Lower lobe of right lung (tissue), 2 donors: ENCODE measurements at places on chromosomes 2 and 18. TPM values are rescaled to one million over a fixed set of nuclear protein-coding genes. Genes with fewer than 3 reads are reported as not detected.

GRCh38 chr2:157822993-157823392 lies 53.1 kb downstream of the ACVR1 start:
- DNase-seq = no peak

GRCh38 chr2:233435436-233436190 lies 81.3 kb downstream of the DGKD start:
- DNase-seq = no peak

DNA sequence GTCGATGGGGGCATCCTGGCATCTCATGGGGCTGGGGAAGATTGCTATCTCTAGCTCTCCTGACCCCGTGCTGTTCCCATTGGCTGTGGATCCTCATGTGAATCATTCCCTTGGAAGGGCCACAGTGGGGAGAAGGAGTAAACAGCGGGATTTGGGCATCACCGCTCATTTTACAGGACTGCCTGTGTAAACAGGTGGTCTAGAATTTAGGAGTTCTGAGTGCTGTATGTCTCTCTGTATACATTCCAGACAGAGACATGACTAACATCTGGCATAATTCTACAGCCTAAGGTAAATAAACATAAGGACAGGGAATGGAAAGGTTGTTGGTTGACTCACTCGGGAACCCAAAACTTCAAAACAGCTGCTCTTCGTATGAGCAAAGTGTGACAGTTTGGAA lies 92.7 kb downstream of the COPS8 start:
- DNase-seq = no peak

- no peak for DNase-seq
Measured at GRCh38 chr18:47582093-47582492, 330.6 kb upstream of the SKOR2 start.

- no peak for DNase-seq
Measured at GRCh38 chr18:54127759-54128378, 96.6 kb downstream of the MBD2 start.

GRCh38 chr2:119439574-119440500 lies 8.2 kb downstream of the TMEM37 start:
- peak; percentile 51 for DNase-seq

GRCh38 chr2:36399050-36399449 lies 43.5 kb downstream of the CRIM1 start:
- no peak for DNase-seq

- DNase-seq = no peak
Measured at GRCh38 chr2:64586883-64587481, 62.9 kb downstream of the AFTPH start.

DNA sequence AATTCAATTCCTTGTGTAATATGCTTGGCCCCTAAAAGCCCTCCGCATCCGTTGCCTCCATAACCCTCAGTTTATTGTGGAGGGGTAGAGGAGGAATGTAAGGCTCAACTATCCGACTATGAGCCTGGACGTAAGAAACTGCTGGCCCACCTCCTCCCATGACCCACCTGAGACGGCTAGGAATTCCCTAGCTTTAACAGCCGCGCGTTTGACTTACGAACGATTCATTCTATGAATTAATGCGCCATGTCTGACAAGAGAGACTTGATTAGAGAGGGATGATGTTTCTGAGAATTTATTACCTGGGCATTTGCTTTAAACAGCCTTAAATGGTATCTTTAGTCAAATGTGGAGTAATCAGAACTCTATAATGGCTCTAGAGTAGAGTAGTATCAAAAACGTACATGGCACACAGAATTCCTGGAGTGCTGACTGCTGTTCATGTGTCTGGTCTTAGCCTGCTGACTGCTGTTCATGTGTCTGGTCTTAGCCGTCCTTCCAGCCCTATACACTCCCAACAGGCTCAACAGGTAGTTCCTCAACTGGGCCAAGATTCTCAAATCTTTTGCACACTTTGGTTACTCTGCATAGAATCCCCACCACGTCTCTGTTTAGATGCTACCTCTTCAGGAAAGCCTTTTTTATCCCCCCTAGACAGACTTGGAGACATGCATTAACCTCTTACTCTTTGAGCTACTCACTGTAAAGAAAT lies 899 bp upstream of the GFPT1 start:
- DNase-seq = no peak

GRCh38 chr2:2237563-2237962 lies 93.5 kb downstream of the MYT1L start:
- no peak for DNase-seq

GRCh38 chr2:69087912-69088240 lies 74.9 kb downstream of the ANTXR1 start:
- no peak for DNase-seq

- no peak for DNase-seq
Measured at GRCh38 chr2:68686178-68686577, 42.8 kb downstream of the PROKR1 start.

GRCh38 chr2:41865263-41865662 lies 182.6 kb upstream of the PKDCC start:
- no peak for DNase-seq

- DNase-seq = no peak
Measured at GRCh38 chr2:9656270-9656766, 25.5 kb upstream of the YWHAQ start.

GRCh38 chr2:210399440-210400041 lies 77.0 kb downstream of the LANCL1 start:
- DNase-seq = no peak

- DNase-seq = no peak
Measured at GRCh38 chr2:226766352-226767055, 33.1 kb downstream of the IRS1 start.

- DNase-seq = no peak
Measured at GRCh38 chr2:77147153-77147552, 375.0 kb downstream of the LRRTM4 start.

GRCh38 chr18:67615876-67616275 lies 99.4 kb upstream of the DSEL start:
- no peak for DNase-seq

- DNase-seq = no peak
Measured at GRCh38 chr2:20203521-20204225, 21.3 kb downstream of the SDC1 start.

DNA sequence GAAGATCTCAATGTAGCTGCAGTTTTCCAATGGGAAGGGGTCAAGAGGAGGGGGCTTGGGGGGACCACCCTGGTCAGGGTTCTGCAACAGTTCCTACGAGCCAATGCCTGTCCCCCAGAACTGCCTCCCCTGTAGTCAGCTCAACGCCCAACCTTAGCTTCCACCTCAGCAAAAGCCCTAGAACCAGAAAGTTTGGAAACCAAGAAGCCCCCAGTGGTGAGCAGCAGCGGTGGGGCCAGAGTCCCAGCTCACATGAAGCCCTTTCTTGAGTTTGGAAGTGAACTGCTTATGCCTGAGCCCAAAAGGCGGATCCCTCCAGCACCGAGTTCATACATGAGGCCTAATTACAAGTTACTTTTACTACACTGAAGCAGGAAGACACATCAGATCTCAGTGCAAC lies 162.4 kb downstream of the HDAC4 start:
- no peak for DNase-seq

DNA sequence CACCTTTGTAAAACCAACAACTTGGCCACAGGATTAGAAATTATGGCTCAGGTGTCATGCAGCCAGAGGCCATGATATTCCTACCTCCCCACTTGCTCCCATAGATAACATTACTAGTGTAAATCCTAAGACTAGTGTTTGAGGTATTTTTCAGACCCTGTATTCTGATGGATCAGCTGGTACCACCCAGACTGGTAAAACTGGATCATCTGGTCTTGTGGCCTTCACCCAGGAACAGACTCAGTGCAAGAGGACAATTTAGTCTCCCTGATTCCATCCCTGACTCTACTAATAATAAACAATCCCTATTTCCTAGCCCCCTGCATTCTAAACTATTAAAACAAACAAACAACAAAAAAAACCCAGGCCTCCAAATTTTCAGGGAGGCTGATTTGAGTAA lies 121.0 kb downstream of the ALPK2 start:
- DNase-seq = no peak

RESP18 gene
- total RNA-seq = not detected

MBD5 gene
- 46.3 TPM for total RNA-seq

GRHL1 gene
- 6.5 TPM for total RNA-seq

SCRN3 gene
- 27.4 TPM for total RNA-seq

BBS5 gene
- total RNA-seq = 7.0 TPM

CD226 gene
- 5.4 TPM for total RNA-seq

FLACC1 gene
- total RNA-seq = 6.8 TPM

ITPRIPL1 gene
- 1.9 TPM for total RNA-seq

IL1RL1 gene
- 69.6 TPM for total RNA-seq

CFAP65 gene
- 7.6 TPM for total RNA-seq
